ENCODE measurements at places on chromosomes 11 and 22.

DNA sequence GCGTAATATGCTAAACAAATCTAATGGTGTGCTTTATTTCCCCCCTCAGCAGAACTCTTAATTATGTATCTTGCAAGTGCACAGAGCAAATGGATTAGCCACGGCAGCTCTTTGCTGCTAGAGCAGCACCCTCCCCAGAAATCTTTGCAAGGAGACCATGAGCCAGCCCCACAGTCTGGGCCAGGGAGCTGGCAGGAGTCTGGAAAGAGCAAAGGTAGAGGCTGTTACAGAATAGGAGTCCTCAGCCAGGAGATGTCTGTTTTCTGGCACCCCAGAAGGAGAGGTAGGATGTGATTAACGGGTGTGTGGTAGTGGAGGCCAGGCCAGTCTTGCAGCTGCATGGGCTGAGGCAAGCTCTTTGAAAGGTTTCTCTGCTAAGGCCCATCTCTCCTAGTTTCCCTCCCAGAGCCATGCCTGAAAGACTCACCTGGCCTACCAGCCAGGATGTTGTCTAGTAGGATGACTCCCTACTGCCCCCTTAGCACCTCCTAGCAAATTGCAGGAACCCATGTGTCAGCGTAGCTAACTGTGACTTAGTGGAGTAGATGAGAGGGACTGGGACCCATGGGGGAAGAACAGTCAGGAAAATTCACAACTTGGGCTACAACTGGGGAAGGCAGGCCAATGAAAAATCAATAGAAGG lies 557.2 kb downstream of the BUD13 start:
- DNase-seq, result no peak

DNA sequence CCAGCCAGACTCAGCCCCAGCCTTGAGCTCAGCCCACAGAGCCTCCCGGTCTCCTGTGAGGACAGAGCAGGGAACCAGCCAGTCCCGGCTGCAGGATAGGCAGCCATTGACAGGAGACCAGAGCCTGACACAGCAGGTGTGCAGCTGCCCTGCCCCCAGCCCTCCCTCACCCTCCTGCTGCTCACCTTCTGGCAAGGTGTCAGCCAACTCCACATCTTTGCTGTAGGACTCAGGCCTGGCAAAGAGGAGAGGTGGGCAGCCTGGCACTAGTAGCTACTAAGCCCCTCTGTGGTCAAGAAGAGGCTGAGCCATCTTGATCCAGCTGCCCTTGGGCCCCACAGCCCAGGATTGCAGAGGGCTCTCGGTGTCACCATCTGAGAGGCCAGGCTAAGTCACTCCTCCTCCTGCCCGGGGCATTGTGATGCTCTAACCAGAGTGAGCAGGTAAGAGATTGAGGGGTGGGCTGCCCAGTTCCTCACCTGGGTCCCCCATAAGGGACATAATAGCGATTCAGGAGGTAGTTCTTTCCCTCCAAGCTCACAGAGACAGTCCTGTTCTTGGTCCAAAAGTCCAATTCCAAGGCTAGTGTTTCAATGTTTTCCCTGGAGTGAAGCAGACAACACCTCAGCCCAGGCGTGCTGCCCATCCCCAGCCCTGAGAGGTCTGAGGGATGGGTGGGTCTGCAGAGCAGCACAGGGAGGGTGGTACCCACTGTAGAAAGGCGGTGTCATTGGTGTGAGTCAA lies 18.6 kb downstream of the TREH start:
- DNase-seq, result no peak

GRCh38 chr11:11028017-11028692 lies 170.3 kb upstream of the ZBED5 start:
- peak; percentile 71 for DNase-seq

GRCh38 chr22:27212617-27213177 lies 555.3 kb downstream of the MIAT start:
- DNase-seq, result peak; percentile 95

GRCh38 chr22:24175160-24175808 lies 6.0 kb upstream of the SUSD2 start:
- peak; percentile 86 for DNase-seq
